Natural killer cell treated with Interleukin-12 subunit alpha and Interleukin-12 subunit beta and Interleukin-15 and Interleukin-18, amount 100 ng/mL, for 72 hours (primary cell): ENCODE measurements at places on chromosomes 12 and 14.

DNA sequence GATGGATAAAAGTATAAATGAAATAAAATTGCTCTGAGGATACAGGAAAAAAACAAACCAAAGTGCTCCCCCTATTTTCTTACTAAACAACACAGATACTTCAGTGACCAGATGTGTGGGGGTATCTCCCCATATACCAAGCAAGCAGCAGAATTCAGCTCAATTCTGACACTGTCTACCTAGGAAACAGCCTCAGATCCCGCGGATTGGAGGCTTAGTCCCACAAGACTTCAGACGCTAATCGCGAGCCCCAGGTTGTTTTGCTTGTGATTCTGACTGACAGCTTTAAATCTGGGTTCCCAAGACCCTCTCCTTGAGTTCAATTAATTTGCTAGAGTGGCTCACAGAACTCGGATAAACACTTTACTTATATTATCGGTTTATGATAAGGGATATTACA lies 17.3 kb downstream of the NFKBIA start:
- DNase-seq, result no peak

DNA sequence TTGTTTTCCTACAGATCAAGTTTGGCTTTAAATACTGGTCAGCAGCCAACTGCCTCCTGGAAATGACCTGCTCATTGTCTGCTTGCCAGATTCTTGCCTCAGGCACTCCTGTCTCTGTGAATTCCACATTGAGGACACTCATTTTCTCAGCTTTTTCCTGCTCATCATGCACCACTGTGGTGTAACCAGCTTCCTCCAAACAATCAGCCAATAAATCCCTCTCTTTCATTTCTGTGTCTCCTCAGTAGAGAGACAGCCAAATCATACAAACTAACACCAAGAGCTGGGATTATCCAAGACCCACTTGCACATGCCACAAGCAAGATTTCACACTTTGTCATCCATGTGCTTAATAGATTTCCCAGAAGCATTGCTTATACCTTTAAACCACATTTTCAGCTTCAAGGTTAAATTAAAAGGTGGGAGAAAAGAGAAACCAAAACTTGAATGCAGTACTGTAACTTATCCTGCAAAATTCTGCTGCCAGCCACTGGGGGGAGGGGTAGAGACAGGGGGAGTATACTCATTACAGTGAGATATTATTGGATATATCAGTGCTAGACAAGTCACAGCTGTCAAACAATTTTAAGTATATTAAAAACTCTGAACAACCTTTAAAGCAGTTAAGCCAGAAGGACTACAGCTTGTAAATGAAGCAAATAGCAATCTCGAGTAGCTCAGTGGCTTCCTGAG lies 105.0 kb downstream of the PPP2R5E start:
- no peak for DNase-seq

GRCh38 chr12:54560374-54560858 lies 11.0 kb downstream of the PDE1B start:
- DNase-seq, result peak; percentile 89

DNA sequence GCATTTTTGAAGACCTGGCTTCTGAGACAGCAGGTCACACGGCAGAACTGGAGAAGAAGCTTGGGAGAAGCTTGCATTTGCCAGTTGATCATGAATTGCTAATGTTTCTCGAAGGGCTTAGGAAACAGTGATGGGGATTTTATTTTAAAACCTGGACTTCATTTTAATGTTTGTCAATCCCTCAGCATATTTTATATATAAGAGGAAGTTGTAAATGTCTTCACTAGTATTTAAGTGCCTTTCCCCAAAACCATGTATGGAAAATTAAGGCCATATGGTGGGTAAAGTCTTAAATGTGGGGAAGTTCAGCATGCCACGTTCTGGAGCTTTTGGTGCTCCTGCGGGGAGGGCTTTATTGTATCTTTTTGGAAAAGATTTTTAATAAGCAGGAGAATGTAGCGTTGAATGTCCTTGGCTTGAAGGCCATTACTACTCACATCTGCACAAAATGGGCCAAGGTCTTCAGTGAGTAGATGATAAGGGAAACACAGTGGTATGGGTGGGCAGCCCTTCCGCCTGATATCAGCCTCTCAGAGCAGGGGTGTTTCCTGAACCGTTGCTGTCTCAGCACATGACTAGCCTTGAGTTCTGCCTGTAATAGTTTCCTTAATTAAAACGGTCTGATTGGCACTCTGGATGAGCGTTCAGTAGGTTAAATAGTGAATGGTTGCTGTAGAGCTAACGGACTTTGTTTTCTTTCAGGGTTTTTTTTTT lies 511.4 kb downstream of the PCNX1 start:
- DNase-seq, result no peak

- no peak for DNase-seq
Observed at GRCh38 chr12:115017346-115017745, 333.4 kb upstream of the TBX3 start.

DNA sequence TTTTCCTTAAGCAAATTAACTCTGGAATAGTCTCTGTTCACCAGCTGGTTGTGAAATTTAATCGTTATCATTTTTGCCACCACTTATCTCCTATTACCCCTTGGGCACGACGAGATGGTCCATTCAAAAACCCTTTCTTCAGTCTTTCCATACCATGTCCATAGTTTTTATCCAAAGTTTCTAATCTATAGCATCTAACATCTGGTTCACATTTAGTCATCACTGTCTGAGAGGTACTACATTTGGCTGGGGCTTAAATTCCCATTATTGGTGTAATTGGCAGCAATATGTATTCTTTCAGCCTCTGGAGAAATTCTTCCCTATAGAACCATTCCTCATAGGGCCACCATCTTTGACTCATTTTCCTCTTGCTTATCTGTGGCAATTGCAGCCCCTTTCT lies 163.5 kb downstream of the CCER1 start:
- no peak for DNase-seq

DNA sequence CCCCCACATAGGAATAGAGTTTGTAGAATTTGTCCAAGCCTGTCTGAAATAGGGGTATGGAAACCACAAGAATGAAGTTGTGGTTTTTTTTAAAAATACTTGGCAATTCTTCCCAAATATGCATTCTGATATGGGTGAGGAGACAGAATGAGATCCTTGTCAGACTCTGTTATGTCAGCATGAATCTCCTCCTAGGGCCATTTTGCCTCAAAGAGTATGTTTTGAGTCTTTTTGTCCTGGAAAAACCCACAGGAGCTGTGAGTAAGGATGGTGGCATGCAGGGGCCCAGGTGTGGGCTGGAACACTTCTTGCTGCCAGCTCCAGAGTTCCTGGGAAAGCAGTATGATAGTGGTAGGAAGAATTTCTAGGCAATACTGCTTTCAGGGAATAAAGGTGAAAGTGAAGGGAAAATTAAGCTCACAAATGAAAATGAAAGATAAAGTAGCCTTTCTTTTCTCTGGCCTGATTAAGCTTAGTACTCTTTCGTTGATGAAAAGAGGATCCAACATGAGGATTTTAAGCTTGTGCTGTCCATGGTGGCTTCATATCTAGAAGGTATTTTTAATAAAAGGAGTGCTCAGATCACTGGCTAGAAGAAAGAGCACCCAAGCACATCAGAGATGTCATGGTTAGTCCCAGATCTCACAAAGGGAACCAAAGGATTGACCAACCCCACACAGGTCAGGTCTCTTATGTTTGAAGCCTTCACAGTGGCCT lies 130.8 kb downstream of the LLPH start:
- no peak for DNase-seq

- no peak for DNase-seq
Observed at GRCh38 chr12:4648104-4648500, 749 bp downstream of the AKAP3 start.

GRCh38 chr12:100075598-100075997 lies 67.1 kb downstream of the BLTP3B start:
- no peak for DNase-seq

- no peak for DNase-seq
Observed at GRCh38 chr14:24848102-24848790, 201.7 kb downstream of the STXBP6 start.

DNA sequence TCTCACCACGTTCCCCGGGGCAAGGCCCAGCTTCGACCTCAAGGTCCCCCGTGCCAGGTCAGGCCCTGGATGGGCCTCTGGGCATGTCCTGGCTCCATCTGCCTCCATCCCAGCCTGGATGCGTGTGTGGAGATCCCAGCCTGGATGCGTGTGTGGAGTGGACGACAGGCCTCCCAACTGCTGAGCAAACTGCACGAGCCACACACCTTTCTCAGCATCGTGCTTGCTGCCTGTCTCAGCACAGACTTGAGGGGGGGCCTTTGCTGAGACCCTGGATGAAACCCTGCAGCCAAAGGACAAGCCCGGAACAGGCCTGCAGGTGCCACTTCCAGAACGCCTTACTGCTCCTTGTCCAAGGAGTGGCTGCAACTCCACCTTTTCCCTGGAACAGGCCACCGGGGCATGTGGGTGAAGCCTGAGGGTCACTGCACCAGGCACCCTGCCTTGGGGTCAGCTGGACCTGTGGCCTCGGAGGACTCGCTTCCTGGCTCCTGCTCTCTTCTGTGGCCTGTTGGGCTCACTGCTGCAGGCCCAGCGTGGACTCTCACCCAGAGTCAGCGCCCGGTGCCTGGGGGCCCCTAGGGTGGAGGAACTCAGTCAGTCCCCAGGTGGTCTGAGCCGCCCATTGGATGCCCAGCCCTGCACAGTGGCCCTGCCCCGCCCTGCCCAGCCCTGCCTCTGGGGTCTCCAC lies 176.0 kb downstream of the KIF26A start:
- DNase-seq, result peak; percentile 44

GRCh38 chr14:75234173-75235115 lies 44.2 kb upstream of the FOS start:
- no peak for DNase-seq

DNA sequence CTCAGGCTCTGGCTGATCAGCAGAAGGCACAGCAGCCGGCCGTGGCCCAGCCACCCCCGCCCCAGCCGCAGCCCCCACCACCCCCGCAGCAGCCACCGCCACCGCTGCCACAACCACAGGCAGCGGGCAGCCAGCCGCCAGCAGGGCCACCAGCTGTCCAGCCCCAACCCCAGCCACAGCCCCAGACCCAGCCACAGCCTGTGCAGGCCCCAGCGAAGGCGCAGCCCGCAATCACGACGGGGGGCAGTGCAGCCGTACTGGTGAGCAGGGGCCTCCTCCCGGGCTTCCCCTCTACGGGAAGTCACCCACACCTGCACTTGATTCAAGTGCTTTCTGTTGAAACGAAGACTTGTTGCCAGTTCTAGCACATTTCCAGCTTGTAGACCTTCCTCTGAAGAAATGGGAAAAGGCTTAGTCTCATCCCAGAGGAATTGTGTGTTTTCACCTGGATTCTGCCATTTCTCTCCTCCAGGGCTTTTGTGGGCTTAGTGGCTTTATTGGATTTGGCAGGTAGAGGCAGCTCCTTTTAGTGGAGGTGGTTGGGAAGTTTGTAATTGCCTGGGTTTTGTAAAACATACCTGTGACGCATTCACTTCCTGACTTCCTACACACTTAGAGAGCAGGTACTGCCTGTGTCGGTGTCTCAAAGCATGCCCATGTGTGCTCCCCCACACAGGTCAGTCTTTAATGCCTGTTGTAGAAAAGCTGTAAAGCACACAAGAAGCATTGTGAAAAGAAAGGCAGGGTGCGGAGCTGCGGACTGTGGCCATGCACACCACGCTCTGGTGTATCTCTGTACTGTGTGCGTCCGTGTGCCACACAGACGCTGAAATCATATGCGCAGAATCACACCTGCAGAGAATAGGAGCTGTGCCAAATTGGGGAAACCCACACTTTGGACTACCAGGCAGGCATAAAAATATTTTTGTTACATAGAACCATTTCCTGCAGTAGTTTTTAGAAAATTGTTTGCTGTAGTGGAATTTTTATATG lies 90.5 kb downstream of the DDX51 start:
- DNase-seq, result no peak

- DNase-seq, result no peak
Observed at GRCh38 chr12:50603817-50604639, 99.2 kb downstream of the DIP2B start.

- DNase-seq, result peak; percentile 83
Observed at GRCh38 chr12:123106640-123107359, 44.1 kb downstream of the PITPNM2 start.

DNA sequence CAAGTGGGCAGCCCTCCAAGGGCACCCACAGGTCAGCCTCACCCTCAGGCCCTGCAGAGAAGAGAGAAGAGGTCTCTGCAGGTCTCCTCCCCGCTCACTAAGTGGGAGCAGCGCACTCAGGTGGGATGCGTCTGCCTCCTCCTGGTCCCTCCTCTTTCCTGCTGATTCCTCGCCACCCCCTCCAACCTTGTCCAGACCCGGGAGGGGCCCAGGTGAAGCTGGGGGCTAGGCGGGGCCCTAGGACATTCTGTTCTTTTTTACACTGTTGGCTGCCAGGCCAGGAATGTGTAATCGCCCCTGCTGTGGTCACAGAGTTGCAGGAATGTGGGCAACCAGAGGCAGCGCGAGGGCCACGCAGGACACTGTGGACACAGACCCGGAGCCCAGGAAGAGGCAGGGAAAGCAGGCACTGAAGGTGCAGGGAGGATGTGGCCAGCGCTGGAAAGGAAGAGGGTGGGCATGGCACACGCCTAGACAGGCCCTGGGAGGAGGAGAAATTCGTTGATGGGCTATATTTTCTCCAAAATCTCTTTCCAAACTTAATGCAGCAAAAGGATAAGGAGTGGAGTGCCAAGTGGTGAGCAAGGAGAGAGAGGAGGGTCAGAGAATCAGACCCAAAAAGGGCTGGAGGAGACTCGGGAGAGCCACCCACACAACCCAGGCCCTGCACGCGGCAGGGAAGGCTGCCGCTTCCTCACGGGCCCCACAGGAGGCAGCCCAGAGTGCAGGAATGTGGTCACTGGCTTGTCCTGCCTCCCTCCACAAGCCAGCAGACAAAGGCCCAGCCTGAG lies 911 bp upstream of the SCNN1A start:
- DNase-seq, result peak; percentile 31

DNA sequence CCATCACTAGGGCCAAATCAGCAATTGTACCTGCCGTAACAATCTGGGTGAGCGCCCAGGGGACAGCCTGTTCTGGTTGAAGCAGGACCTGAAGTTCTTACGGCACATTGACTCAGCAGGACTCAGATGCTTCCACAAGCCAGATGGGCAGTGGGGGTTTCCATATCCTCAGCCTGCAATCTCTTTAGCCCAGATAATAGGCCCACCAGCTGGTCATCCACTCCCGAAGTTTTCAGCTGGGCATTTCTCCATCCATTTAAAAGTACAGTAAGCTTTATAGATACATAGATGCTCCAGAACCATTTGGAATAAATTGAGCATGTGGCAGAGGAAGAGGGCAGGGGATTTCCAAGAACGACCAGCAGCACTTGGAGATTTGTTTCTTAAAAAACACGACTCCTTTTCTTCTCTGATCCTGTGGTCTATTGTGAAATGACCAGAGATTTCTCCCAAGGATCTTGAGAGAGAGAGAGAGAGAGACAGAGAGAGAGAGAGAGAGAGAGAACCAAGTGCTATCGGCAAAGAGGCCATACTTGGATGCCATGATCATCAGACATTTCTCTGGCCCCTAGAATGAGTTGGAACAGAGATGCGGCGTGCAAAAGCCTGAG lies 74.8 kb upstream of the PLXNC1 start:
- no peak for DNase-seq

DNA sequence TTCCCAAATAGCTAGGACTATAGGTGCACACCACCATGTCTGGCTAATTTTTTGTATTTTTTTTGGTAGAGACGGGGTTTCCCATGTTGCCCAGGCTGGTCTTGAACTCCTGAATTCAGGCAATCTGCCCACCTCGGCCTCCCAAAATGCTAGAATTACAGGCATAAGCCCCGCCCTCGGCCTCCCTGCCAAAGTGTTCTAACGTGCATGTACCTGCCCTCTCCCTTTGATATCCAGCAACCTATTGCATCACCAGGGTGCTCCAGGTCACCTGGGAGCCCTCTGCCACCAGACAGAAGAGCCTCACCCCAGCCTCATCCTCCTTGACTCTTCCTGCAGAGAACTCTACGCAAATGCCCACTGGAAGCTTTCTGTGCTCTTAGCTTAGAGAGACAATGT lies 2.2 kb upstream of the EML1 start:
- no peak for DNase-seq

- no peak for DNase-seq
Observed at GRCh38 chr14:101916816-101917412, 47.5 kb upstream of the DYNC1H1 start.
